Stimulated activated naive CD4-positive, alpha-beta T cell treated with Interleukin-2 at 50 U/mL for 16 hours (primary cell): ENCODE measurements at places on chromosomes 5 and 9.
A peak's percentile ranks its signal among the peaks of the same experiment; 100 is the strongest.

DNA sequence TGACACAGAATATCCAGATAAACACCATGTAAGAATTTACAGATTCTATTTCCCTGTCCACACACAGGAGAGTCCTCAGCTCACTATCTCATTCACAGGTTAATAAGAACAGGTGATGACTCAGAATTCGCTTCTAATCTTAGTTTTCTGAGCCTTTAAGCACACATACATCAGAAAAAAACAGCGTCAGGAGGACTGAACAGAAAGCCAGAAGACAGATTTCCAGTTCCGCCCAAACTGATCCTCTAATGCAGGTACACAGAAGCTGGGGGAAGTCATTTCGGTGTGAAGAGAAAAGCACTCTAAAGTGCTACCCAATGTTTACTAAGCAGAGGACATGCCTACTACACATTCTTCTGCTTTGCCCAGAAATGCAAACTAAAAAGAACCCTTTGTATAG is 1.6 kb downstream of the CEMIP2 start:
- DNase-seq = peak; percentile 12

DNA sequence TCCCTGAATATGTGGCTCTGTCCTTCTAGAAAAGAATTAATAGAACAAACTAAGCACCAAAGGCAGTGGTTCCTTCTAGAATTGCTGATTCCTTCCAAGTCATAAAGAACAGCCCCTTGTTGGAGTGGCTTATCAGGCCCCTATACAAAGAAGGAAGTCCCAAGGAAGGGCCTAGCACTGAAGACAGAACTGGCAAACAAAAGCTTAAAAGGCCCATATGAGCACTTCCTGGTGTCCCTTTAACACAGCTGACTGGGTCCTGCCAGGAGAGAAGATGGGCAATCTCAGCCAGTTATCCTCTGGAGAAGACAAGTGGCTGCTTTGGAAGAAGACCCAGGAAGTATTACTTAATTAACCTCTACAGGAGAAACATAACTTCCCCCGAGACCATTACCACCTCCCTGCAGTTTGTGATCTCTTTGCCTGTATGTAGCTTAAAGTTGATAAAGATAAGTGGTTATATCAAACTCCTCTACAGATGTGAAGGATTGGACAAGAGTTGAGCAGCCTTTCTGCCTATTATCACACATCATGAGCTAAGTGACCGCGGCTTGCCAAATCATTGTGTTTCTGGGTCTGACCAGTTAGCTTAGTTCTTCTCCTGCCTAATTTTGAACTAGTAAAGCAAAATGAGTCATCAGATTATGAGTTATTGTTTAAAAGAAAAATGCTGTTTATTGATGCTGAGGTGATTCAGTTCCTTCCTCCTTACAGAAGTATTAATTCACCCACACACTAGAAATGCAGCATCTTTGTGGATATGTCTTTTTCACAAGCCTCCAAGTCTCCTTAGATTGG is 13.3 kb upstream of the STING1 start:
- no peak for DNase-seq

GRCh38 chr5:170603578-170604565 is 100.1 kb downstream of the KCNIP1 start:
- no peak for DNase-seq

DNA sequence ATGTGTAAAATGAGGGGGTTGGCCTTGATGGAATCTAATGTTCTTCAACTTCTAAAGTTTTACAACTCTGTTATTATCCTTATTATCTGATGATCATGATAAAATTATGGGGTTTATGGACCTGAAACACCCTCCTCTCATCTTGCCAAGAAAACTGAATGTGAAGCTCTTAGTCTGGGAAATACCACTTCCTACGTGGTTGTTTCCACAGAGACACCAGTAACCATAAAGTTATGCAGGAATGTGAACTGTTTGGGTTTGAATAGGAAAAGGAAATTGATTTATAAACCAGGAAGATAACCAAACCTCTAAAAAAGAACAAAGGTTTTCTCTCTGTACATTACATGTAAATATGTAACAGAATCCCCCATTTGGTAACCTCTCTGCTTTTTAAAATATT is 28.3 kb upstream of the RAI14 start:
- no peak for DNase-seq

GRCh38 chr5:105773241-105773640 is 1897.5 kb downstream of the EFNA5 start:
- no peak for DNase-seq

GRCh38 chr5:139186752-139187326 is 11.3 kb downstream of the SIL1 start:
- no peak for DNase-seq

DNA sequence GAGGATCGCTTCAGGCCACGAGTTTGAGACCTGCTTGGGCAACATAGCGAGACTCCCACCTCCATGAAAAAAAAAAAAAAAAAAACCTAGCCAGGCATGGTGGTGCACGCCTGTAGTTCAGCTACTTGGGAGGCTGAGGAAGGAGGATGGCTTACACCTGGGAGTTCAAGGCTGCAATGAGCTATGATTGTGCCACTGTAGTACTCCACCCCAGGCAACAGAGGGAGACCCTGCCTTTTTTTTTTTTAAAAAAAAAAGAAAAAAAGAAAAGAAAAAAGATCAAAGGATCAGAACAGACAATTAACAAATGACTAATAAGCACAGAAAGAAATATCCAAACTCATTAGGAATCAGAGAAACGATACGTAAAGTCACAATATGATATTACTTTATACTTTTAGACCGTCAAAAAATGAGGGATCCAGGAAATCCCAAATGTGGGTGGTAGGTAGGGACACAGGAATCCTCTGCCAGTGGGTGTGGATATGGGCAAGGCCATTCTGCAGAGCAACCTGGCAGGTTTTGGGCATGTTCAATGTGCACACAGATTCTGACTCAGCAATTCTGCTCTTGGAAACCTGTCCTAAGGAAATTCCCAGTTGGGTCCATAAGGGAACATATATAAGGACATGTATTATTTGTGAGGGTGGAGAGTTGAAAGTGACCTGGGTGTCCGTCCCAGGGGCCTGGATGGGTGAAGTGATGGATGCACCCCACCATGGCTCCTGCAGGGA is 144.7 kb upstream of the TBC1D2 start:
- no peak for DNase-seq

GRCh38 chr5:121937762-121938161 is 24.0 kb upstream of the SRFBP1 start:
- DNase-seq = no peak

GRCh38 chr5:72667708-72668107 is 148.8 kb upstream of the TNPO1 start:
- no peak for DNase-seq

DNA sequence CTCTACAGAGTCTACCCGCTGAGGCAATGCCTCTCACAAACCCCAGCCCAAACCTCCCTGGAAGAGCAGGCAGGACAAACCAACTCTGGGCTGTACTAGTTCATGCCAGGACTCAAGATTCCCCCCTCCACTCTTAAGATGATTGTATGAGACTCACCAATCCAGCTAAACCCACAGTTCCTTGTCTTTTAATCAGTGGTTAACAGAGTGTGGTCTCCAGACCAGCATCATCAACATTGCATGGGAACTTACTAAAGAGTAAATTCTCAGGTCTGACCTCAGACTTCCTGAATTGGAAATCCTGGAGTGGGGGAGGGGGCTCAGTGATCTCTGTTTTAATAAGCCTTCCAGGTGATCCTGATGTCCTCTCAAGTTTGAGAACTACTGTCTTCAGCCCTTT is 240.9 kb downstream of the GAS1 start:
- DNase-seq = no peak

DNA sequence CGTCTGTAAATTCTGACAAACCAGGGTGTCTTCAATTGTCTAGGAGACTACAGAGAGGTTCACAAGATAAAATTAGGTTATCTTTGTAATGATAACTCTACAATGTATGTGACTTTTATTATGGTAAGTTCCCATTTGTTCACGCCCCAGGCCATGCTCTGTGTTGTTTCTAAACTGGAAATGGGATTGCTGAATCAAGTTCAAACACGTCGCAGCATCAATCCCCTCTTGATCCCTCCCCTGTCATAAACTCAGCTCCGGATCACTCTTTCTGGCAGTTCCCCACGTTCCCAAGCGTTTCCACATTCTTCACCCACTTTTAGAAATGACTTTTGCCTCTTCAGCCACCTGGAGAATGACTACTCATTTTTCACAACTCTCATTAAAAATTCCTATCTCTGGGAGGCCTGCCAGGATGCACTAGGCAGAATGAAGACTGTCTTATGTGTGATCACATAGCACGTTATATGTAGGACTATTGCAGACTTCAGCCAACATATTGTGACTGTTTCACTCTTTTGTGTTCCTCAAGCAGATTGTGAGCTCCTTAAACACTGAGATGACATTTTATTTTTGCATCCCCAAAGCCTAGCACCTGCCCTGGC is 1124.2 kb upstream of the WWC1 start:
- DNase-seq = no peak
